ENCODE measurements at places on chromosomes 3 and 15.
A peak's percentile ranks its signal among the peaks of the same experiment; 100 is the strongest.

DNA sequence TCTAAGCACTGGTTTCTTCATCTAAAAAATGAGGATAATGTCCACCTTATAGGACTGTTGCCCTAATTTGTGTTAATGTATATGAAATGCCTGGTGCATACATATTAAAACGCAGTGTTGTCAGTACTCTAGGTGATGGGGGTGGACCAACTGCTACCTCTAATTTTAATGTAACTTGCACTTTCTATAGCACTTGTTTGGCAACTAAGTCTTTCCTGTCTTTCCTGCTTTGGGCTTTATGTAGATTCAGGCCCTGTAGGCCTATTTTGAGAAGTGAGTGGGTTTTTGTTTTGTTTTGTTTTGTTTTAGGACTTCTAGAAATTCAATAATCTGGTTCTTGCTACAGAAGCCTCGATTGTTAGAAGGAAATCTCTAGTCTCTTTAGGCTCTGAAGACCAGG lies 21.2 kb downstream of the SLC7A14 start:
- no peak for DNase-seq

DNA sequence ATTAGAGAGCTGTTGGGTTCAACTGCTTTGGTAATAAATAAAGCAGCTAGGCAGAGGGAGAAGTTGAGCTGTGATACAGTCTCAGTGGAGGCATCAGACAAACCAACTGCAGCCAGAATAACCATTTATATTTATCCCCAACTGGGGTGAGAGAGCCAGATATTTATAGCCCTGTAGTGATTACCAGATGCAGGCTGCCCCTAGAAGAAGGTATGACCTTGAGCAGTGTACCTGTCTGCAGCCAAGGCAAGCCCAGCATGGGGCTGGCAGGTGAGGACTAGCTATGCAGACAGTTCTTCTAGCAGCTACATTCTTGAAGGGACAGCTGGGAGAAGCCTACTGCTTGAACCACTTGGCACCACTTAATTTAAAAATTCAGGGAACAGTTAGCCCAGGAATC lies 144.4 kb upstream of the EPHA3 start:
- DNase-seq: no peak

GRCh38 chr3:107117922-107118536 lies 259.2 kb upstream of the CCDC54 start:
- peak; percentile 10 for DNase-seq

GRCh38 chr3:55242921-55243320 lies 244.2 kb downstream of the WNT5A start:
- DNase-seq: no peak

GRCh38 chr3:150239766-150240165 lies 168.3 kb upstream of the TSC22D2 start:
- no peak for DNase-seq

GRCh38 chr3:100761211-100761942 lies 52.1 kb downstream of the TFG start:
- DNase-seq: no peak

GRCh38 chr15:70385711-70386110 lies 288.0 kb upstream of the TLE3 start:
- DNase-seq: no peak

GRCh38 chr3:69288161-69288895 lies 97.6 kb downstream of the FRMD4B start:
- no peak for DNase-seq

- DNase-seq: no peak
Measured at GRCh38 chr3:142981108-142981507, 17.6 kb upstream of the PAQR9 start.

DNA sequence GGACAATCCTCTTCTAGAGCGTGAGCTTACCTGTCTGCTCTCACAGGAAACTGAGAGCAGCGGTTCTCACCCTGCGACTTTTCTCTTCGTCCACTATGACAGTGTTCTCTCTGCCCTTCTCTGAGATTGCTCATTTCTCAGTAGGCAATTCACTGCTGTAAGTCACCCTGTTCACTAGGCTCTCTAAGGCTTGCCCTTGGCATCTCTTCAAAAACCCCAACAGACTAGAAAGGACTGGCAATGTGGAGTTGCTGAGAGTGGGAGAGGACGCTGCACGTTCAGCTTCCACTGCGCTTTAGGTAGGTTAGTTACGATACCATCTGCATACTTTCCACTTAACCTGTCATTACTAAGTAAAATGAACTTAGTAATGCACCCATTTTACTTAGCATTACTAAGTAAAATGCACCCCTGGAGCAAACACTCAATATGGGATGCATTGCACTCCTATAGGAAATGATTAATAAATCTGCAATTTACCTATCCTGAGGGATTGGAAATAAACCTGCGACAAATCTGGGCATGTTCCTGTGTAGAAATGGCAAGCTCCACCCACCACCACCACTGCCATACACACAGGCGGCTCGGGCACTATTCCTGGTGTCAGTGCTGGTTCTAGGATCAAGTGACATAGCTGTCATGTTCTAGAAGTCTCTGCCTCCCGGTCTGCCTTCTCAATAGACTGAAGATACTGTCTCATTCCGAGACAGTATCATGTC lies 21.4 kb downstream of the XPC start:
- DNase-seq: no peak

DNA sequence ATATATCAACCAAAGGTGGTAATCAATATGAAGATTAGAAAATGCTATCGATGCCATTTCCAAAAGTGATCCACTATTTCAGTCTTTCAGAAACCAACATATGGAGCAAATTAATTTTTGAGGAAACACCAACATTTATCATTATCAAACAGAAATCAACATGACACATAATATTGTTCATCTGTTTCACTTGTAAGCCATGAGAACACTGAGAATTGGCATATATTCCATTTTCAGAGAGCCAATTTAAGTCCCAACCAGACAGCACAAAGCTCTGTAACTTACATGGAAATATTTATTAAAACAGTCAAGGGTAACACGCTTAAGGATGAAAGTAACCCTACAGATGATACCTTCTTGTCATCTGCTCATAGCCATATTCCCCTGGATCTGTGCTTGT lies 37.6 kb upstream of the STRIT1 start:
- DNase-seq: no peak

DNA sequence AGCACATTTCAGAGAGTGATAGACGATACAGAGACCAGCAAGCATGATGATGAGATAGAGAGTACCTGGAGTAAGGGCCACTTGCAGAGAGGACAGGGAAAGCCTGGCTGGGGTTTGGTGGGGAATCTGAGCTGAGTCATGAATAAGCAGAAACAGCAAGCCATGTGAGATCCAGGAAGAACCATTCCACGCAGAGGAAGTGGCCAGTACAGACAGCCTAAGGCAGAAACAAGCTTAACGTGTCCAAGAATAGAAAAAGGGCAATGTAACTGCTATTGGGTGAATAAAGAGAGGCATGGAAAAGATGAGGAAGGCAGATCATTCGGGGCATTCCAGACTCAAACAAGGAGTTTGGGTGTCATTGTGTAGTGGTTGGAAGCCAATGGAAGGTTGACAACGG lies 816.3 kb upstream of the CFAP20DC start:
- no peak for DNase-seq

DNA sequence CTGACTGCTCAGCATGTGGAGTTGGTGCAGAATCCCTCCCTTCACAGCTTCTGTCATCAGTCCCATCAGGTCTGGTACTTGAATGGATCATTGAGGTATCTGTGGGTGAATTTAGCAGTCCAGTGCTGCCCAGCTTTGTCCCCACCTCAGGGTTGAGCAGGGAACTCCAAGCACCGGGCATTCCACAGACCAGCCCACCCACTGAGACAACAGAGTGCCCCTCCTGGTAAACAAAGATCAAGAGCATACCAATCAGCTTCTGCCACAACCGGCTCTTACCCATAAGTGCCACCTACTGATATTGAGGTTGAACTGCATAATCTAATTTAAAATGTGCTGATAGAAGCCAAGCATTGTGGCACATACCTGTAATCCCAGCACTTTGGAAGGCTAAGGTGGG lies 57.1 kb upstream of the FXR1 start:
- DNase-seq: no peak

GRCh38 chr3:125013095-125013494 lies 42.7 kb downstream of the HEG1 start:
- no peak for DNase-seq

DNA sequence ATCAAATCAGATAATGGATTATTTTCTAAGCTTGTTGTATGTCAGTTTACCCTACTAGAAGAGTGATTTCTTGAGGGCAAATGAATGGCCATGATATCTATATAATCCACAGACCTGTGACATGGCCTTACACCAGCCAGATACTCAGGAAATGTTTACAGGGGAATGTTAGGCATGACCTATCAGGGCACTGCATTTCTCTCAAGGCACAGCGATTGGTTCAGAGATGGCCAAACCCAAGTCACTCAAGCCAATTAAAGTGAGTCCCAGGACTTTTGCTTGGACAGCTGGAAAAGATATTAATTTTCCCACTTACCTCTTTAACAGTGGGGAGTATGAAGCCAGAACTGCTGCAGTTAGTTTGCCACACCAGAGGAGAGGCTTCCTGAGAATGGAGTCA lies 28.7 kb upstream of the GATA2 start:
- DNase-seq: no peak

- no peak for DNase-seq
Measured at GRCh38 chr3:124829819-124830554, 57.2 kb downstream of the ITGB5 start.

DNA sequence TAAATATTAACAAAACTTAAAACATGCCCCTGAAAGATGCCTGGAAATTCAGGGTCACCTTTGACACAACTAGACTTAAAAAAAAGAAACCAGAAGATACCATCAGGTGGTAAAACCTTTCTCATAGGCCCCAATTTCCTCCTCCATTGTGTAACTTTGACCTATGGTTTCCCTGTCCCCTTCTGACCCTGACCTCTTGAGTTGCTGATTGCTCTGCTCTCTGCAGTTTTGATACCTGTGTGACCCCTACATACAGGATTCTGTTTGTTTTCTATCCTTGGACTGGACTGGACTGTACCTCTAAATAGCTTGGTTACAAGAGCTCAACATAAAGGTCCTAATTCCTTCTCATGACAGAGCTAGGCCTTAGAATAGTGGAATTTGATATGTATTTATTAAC lies 220.6 kb downstream of the ZIC4 start:
- no peak for DNase-seq

GRCh38 chr15:82314769-82315518 lies 34.3 kb downstream of the GOLGA6L10 start:
- no peak for DNase-seq

DNA sequence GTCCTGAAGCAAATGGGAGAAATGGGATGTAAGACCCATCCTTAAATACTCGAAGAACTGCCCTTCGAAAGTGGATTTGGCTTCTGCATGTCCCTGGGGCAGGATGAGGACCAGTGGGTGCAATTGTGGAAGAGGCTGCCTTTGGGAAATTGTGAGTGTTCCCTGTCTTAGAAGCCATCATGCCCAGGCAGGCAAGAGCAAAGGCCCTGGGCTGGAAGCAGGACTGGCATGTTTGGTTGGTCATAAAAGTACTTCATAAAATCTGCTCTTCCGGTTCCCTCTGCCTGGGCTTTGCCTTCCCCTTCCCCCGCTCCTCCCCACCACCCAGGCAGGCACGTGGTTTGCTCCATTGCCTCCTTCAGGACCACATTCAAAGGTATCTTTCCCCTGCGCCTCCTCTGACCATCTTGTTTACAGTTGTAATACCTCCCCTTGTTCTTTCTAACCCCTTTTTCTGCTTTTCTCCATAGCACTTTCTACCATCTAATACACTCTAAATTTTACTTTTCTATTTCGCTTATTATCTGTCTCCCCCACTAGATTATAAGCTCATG lies 8.3 kb downstream of the MINAR1 start:
- no peak for DNase-seq

DNA sequence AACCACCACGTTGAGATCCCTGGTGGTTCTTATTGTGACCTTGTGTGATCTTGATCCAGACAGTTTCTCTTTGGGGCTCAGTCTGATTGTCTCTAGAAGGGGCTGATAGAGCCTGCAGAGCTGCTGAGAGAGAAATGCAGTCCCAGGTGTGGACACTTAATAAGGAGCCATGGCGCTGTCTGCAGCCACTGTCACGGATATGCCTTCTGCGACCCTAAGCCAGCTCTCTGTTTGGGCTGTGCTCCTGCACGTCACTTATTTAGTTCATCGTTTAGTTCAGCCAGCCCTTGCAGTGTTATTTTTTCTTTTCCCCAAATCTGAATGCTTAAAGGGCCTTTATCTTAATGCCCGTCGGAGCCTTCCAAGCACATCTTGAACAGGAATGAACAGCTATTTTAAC lies 12.0 kb downstream of the SLC6A1 start:
- DNase-seq: no peak
